Right ventricle myocardium inferior (tissue), 1 donor: ENCODE measurements at places on chromosomes 12 and 14. TPM values are rescaled to one million over a fixed set of nuclear protein-coding genes. Genes with fewer than 3 reads are reported as not detected.

DNA sequence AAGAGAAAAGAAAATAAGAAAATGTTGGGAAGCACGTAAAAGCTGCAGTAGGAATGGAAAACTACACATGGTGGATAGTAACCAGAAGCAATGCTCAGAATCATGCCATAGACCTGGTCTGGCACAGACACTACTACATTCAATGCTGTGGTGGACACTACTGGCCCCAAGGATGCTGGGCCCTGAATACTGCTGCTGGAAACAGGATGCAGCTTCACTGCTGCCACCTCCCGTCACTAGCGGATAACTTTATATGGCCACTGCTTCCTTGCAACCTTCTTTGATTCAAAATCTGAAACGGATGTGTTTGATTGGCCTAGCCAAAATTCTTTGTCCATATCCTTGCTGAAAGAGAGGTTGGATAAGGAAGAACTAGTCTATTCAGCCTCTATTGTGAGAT is 30.7 kb downstream of the ADCY6 start:
- no peak for DNase-seq

DNA sequence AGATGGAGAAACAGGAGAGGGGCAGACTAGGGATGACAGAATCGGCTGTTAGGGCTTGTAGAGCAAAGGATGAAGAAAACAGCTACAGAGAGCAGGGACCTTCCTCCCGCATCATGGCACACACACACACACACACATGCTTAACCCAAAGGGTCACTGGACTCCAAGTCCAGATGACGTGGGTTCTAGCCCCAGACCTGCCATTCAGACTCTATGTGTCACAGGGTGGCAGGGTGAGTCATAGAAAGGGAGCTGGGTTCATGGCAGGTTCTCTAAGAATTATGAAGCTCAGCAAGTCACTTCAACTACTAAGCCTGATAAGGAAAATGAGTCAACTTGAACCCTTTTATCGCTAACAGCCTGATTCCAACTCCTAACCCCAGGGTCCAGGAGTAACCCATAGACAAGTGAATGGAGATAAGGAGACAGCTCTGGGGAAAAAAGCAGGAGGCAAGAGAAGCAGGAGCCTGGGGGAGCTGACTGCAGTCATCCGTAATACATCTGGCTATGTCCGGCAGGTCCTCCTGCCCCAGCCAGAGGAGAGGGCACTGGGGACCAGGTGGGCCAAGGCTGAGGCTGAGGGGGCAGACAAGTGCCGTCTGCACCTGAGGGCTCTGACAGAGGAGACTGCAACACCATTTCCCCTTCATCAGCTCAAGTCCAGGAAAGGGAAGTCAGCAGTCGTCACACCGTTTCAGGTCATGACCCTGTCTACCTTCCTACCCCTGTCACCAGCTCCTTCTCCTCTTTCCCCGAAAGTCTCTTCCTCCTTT is 3.6 kb upstream of the TNFRSF1A start:
- DNase-seq, result no peak

- DNase-seq, result peak; percentile 44
These were observed 24.3 kb downstream of the CEP170B start for GRCh38 chr14:104889375-104889757.

- no peak for DNase-seq
These were observed 32.8 kb downstream of the KIF26A start for GRCh38 chr14:104171029-104171697.

DNA sequence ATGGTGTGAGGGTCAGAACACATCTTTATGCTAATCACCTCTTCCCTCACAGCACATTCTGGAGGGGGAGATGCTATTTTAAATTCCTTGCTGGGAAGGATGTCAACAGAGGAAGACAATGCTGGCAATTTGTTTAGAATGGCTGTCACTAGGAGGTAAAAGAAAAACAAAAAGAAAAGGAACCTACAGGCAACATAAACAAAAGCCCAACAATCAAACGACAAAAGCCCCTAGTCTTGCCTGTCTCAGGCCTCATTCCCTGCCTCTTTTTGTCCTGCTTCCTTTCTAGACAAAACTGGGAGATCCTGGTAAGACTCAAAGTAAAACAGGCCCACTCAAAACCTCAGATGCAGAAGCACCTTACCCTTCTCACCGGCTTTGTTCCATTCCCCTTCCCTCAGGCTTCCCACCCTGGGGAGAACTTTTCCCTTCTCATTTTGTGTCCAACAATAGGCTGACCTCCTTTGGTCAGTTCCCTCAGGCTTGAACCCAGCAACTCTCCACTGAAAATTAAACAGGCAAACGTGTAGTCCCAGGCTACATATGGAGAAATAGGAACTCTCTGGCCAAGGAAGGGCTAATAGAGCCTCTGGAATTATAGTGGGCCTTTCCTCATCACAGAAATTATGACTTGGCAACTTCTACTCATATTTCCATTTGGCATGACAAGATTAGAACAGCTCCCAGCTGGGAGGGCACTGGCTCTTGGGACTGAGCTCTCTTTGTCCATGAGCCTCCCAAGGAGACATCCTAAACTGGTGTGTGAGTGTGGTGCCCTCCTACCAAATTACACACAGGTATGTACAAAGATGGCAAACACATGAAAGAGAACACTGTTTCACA is 193.0 kb downstream of the MON2 start:
- no peak for DNase-seq

DNA sequence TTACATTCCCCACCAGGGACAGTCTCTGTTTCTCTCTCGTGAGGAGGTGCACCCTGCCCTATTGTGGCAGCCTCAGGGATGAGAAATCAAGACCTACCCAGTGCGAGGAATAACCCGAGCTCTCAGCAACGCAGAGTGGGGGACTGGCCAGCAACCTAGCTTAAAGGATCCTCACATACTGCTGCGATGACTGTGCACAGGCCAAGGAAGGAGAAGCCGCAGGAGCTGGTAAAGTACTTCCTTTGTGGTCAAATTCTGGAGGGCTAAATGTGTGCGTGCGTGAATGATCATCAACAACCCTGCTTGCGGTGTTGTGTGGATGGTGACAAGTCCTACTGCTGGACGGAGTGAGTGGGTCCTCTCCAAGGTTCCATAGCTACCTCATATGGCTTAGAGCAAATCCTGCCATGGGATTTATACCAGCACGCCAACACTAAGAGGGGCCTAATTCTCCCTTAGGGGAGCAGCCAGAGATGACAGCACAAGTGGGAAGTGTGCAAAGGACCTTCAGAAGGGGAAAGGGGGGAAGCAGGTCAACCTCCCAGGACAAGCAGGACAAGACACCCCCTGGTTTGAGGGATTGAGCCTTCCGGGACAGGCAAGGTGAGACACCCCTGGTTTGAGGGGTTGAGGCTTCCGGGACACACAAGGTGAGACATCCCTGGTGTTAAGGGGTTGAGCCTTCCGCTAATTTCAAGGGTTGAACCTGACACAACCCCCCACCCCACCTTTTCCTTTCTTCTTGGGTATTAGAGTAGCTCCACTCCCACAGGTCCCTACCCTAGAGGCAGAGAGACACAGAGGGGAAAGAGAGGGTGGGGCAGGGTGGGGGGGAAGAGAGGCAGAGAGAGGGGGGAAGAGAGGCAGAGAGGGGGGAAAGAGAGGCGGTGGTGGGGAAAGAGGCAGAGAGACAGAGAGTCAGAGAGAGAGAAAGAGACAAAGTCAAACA is 58.8 kb upstream of the AP4S1 start:
- no peak for DNase-seq

DNA sequence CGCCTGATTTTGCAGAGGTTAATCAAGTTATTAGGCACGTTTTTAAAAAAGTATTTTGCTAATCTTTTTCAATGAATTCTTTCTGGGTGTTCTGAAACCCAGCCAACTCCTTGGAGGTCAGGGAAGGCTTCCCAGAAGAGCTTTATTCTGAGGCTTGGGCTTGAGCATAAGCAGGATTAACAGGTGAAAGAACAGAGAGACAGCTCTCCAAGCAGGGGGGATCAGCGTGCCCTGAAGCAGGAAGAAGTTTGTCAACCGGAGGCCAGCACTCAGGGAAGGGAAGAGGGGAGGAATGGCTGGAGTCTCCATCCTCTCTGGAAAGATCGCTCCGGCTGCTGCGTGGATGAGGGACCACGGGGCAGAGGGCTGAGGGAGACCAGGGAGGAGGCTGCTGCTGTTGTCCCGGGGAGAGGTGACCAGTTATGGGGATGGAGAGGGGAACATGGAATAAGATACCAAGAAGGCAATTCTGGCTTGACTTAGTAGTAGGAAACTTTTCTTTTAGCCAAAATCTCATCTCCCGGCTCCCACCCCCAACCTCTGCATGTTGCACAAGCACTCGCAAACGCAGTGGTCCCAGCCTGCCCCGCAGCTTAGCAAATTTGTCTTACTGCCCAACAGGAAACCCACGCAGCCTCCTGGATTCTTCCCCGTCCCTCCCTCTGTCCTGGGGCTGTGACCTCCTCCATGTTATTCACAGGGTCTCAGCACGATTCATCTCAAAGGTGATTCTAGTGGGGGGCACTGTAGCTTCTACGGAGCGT is 1.1 kb upstream of the SSH1 start:
- no peak for DNase-seq

GRCh38 chr14:67537736-67538135 is 4.6 kb downstream of the PLEKHH1 start:
- no peak for DNase-seq

GRCh38 chr12:20656600-20656999 is 38.5 kb upstream of the SLCO1C1 start:
- DNase-seq, result no peak

- no peak for DNase-seq
These were observed 94.7 kb downstream of the CCDC92 start for GRCh38 chr12:123877968-123878367.

- DNase-seq, result no peak
These were observed 1.4 kb downstream of the EEA1 start for GRCh38 chr12:92927436-92928281.

DNA sequence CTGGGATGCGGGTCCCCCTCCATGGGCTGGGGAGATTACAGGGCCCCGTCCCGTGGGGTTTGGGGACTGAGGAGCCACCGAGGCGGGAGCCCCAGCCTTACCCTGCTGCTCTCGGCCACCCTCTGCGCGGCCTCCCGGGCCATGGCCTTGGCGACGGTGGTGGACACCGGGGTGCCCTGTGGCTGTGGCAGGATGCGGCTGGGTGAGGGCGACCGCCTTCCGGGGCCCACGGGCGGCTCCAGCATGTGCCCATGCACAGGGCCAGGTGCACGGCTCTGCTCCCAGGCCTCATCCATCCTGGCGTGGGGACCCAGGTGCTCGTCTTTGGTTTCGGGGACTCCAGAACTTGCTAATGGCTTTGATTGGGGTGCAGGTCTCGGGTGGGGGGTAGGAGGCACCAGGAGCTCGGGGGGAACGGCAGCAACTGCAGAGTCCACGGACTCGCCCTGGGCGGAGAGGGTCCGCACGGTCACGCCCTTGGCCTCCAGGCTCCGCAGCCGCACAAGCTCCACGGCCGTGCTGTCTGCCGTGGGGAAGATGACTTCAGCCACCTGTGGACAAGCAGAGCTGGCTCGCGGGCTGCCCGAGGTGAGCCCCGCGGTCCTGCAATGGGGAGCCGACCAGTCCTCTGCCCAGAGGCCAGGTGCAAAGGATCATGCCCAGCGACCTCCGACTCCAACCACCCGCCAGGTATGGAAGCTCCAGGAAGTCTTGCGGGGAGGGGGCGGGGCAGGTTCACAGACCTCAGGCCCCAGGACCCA is 99.2 kb downstream of the PIWIL1 start:
- no peak for DNase-seq

DNA sequence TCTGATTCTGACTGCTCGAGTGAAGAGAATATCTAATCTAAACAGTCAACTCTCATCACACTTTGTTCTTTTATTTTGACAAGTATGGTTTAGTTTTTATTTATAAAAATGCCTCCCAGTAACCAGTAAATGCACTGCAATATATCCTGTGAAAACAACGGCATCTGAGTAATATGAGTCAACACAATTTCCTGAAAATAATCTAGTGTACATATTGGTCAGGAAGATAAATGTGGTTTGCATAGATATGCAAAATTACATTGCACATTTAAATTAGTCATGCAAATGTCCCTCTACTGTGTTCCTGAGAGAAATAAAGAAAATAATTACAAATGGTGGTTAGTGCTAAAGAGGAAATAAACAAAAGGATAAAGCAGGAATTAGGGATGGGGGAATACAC is 1190.7 kb upstream of the SEL1L start:
- DNase-seq, result no peak

DNA sequence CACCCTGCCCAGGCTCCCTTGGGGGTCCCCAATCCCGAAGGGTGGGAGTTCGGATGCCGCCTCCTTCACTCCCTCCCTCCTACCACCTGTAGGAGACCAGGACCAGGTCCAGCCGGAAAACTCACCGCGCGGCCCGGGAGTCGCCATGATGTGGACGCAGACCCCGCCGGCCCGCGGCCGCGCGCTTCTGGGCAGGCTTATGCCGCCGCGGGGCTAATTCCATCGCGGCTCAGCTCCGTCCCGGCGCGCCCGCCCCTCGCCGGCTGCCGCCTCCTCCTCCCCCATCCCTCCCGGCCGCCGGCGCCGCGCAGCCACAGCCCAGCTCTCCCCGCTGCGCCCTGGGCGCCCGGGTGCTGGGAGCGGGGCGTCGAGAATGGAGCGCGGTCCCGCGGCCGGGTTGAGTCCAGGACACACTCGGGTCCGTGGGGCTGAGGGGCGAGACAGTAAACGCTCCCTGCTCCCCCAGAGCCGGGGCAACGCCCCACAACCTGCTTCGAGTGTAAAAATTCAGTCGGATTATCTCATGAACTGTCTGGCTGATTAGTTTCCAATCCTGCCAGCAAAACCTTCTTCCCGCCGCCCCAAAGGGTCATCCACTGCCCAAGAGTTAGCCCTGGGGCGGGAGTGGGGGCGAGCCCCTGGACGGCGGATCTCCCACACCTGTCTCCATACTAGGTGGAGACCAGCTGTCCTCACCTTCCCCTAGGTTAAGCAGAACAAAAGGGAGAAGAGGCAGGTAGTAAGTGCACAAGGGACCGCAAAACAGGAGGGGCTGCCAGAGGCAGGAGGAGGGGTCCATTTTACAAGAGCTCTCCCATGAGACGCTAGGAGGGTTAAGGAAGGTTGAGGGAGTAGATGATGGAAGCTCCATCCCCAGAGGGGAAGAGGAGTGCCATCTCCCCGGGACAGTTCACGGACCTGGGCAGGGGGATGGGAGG is at the start of gene ANO2:
Gene ANO2 (minus strand): TSS at position 189 of the 938 bp plus-strand sequence. CDS start 42 bp downstream, at position 147.
- peak; percentile 50 for DNase-seq

GRCh38 chr14:26026384-26026783 is 571.4 kb downstream of the NOVA1 start:
- DNase-seq, result no peak

The SLCO1B1 gene
- total RNA-seq, result not detected

The ERG28 gene
- total RNA-seq, result 6.5 TPM

The OR10AD1 gene
- total RNA-seq, result not detected

The PIK3C2G gene
- not detected for total RNA-seq

The NDRG2 gene
- total RNA-seq, result 321 TPM

The KERA gene
- total RNA-seq, result not detected

The AICDA gene
- total RNA-seq, result 0.08 TPM
